KG1 (cell line): ENCODE measurements at places on chromosomes 11 and 22.
A peak's percentile ranks its signal among the peaks of the same experiment; 100 is the strongest.

DNA sequence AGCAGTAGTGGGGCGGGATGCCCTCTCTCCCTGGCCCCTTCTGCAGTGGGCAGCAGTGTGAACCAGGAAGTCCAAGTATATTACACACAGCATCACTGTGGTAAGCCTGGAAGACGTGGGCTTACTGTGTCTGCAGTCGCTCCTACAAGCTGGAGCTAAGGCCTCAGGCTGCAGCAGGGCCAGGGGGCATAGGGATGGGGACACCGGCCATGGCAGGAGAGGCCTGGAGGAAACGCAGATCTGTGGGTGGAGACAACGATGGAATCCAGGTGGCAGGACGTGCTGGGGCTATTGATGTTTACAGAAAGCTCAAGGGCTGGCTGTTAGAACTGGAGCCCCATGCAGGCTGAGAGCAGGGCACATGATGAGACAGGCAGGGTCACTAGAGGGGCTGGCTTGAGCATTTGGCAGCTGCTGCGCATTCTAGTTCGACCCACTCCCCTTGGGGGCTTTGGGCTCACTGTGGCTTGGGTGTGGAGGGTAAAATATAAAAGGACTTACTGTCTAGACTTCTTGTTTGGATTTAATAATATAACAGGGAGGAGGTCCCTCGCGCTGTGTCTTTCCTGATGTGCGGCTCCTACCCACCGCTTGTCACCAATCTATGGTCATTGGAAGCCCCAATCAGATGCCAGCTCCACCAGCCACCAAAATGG lies 539.5 kb downstream of the TBC1D22A start:
- no peak for DNase-seq

DNA sequence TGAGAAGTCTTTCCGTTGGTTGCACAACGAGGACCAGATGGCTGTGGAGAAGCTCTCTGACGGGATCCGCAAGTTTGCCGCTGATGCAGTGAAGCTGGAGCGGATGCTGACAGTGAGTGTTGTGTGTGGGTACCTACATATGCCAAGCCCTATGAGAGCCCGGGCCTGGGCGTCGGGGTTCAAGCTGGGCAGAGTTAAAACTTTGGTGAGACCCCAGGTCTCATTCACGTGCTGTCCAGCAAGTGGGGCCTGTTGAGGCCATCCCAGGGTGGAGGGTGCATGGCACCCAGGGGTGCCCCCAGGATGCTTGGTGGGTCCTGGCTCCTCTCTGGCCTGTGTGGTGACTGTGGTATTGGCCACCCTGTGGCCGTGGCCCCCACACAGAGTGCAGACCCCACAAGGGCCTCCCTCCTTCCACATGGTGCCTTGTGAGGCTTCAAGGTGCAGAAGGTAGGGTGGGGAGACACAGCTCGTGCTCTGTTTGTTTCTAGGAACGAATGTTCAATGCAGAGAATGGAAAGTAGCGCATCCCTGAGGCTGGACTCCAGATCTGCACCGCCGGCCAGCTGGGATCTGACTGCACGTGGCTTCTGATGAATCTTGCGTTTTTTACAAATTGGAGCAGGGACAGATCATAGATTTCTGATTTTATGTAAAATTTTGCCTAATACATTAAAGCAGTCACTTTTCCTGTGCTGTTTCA lies 12.8 kb downstream of the GATD1 start:
- no peak for DNase-seq

DNA sequence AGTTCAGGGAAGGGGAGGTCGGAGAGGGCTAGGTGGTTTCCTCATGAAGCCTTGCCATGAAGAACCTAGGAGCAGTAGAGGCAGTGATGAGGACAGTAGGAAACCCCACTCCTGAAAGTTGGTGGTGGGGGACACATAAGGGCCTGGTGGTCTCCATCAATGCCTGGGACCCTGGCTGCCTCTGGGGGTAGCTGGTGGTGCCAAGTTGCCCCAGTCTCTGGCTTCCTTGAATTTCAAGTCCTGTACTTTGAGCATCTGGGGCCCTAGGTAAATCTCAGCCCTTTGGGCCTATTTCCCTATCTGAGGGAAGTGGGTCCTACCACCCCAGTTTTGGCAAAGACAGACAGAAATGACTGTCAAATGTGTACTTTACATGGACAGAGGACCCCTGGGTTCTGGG lies 28.1 kb downstream of the AMPD3 start:
- no peak for DNase-seq

DNA sequence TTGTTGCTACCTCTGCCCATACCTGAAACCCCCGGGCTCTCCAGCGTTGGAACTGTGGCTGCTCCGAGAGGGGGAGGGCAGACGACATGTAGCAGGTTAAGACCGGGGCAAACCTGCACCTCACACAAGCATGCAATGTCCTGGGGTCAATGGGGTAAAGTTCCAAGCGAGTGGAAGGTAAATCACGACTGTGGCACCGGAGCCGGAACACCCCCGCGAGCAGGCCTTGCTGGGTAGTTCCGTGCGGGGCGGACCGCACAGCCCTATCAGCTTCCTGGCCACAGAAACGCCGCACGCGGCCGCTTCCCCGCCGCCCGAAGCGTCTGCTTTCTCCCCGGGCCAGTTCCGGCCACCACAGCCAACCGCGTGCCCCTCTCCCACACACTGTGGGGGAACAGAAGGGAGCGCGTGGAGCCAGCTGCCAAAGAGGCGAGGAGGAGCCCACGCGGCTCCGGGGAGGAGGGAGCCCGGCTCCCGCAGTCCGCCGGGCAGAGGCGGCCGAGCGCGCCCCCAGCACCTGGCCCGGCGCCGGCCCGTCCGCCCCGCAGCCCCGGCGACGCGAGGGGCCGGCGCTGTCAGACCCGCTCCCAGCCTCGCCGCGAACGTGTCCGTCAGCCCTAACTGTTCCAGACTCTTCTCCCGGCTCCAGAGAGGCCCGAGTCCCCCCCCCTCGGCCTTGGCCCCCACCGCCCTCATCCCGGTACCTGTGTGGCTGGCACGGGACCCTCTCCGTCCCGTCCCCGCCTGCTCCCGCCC lies 1.6 kb downstream of the SPTBN2 start:
- DNase-seq, result no peak

GRCh38 chr11:82906236-82906635 lies 4.7 kb downstream of the DDIAS start:
- DNase-seq, result peak; percentile 48

DNA sequence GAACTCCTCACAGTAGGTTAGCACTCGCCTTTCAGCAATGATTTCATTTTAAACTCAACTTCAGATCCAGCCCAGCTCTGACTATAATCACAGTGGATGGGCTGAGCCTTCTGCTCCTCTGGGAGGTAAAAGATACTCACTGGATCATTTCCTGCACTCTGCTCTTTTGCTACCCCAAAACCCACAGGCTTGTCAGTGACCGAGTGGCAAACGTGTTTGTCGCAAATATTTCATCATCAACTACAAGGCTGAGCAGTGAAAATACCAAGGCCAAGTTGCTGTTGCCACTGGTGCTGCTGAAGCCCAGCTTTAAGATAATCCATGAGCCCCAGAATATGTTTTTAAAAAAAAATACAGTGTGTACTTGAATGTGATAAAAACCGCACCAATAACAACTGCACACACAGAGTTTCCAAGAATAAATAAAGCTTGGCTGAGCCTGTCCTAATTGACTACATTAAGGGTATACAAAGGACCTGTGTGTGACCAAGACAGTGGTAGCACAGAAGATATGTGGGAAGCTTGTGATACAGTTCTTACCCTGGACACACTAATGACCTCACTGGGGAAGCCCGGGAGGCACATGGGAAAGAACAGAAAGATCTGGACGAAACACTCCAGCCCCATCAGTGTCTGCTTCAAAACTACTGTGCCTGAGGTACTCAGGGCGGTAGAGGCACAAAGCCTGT lies 41.3 kb downstream of the ABTB2 start:
- DNase-seq, result no peak

GRCh38 chr22:16970446-16970845 lies 37.6 kb downstream of the GAB4 start:
- DNase-seq, result peak; percentile 14

GRCh38 chr22:43743131-43743530 lies 69.0 kb downstream of the EFCAB6 start:
- DNase-seq, result no peak

- no peak for DNase-seq
Observed at GRCh38 chr22:35308480-35309021, 8.9 kb downstream of the TOM1 start.

GRCh38 chr22:37662039-37662438 lies 3.5 kb downstream of the PDXP start:
- no peak for DNase-seq

DNA sequence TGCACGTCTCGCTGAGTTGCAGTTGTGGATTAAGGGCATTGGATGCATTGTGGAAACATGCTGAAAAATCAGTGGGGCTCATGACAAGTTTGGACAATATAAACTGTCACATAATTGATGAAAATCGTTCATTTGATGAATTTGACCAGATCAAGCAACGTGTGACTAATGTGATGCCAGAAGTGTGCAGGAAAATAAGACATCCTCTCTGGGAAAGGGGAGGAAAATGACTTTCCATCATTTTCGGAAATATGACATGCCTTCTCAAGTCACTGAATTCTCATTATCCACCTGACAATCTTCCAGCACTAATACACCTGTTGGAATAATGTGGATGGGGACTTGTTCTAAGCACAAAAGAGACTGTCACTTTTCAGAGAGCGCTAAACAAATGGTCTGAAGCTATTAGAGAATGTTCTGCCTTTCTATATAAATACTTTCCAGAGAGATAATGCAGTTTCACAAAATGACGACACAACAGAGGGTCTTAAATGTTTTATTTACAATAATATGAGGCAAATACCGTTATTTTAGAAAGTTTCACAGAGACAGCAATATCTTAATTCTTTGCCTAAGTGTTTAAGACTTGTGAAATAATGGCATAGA lies 1741.9 kb upstream of the RAG2 start:
- no peak for DNase-seq

GRCh38 chr22:39773976-39774539 lies 119.5 kb downstream of the ENTHD1 start:
- no peak for DNase-seq

- DNase-seq, result no peak
Observed at GRCh38 chr11:111376181-111376871, 2.7 kb downstream of the POU2AF1 start.

DNA sequence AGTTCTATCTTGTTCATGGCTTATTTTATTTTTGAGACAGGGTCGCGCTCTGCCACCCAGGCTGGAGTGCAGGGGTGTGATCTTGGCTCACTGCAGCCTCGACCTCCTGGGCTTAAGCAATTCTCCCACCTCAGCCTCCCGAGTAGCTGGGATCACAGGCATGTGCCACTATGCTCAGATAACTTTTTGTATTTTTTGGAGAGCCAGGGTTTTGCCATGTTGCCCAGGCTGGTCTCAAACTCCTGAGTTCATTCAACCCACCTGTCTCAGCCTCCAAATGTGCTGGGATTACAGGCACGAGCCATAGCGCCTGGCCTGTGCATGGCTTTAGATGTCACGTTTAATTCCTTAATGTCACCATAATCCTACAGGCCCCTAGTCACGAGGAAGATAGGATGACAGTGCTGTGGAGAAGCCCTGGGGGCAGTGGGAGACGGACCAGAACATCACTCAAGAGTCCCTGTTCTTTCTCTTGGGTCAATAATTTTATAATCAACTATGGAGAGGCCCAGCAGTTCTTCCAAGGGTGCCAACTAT lies 99.5 kb downstream of the RDX start:
- no peak for DNase-seq

GRCh38 chr22:33897448-33897835 lies 22.8 kb downstream of the LARGE1 start:
- no peak for DNase-seq

- no peak for DNase-seq
Observed at GRCh38 chr11:66849501-66850234, 6.4 kb downstream of the RCE1 start.

DNA sequence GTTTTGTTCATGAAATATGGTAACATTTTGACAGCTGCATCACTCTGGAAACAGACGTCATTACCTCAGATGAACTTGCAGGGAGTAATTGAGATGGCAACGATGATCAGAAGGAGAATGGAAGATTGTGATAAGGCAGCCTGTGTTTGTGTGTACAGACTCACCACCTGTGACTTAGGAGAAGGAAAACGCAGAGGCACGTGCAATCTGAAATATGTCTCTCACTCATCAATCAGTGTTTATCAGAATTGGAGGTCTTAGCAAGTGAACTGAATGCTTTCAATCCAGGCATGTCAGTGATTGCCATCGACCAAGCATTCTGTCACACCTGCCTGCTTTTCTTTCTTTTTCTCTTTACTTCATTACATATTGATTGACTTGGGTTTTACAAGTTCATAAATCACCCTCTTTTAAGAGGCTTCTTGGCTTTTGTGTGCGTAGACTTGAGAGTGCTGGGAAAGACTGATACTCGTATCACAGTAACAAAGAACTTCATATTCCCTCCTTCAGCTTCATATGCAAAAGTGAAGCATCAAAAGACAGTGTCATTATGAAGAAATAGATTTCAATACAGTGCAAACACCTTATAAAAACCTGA lies 24.6 kb downstream of the FAT3 start:
- DNase-seq, result no peak

GRCh38 chr11:112784323-112785073 lies 176.7 kb upstream of the NCAM1 start:
- DNase-seq, result no peak

- no peak for DNase-seq
Observed at GRCh38 chr22:29071261-29072045, 1.4 kb upstream of the KREMEN1 start.

- DNase-seq, result no peak
Observed at GRCh38 chr11:112457532-112457931, 196.9 kb upstream of the PLET1 start.

DNA sequence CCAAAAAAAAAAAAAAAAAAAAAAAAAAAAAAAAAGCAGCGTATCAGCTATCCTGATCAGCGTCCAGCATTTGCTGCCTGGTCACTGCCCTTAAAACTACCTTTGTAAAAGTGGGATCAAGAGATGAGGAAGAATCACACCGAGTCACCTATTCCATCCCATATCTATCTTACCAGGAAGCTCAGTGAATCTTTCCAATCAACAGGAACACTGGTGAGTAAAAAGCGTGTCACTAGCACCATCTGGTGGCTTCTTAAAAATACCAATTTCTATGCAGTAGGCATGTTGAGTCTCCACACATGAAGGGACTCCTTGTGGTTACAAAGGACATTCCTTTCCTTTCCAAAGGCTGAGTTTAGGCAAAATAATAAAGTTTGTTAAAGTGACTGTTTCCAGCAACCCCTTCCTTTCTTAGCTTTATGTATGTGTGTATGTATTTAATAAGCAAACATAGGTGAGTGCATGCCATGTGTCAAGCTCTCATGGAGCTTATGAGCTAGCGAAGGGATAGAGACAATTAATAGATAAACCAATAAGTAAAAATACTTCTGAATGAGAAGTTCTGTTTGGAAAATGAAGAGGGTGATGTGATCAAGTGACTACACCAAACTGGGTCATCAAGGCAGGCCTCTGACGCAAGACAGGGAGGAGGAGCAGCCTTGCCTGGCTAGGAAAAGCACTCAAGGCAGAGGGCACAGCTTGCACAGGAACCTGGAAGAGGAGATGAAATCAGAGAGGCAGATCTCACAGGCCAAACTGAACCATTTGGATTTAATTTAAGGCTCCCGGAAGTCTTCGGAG lies 13.9 kb upstream of the TP53AIP1 start:
- peak; percentile 50 for DNase-seq

DNA sequence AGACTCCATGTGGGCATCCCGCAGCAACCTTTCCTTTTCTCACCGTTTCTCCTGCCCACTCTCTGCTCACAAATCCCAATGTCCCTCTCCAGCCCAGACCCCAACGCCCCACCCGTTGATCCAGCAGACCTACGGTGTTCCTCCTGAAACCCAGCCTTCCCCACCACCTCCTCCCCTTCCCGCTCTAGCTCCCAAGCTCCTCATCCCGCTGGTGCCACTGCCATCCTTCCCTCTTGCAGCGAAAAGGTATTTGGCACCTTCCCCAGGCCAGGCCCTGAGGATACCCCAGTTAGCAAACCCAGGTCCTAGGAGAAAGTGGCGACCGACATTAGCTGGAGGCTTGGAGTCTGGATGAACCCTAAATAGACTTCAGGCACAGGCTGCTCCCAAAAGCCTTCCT lies 84.0 kb upstream of the RTL6 start:
- no peak for DNase-seq
